ENCODE measurements at places on chromosomes 1 and 21.
A peak's percentile ranks its signal among the peaks of the same experiment; 100 is the strongest.

DNA sequence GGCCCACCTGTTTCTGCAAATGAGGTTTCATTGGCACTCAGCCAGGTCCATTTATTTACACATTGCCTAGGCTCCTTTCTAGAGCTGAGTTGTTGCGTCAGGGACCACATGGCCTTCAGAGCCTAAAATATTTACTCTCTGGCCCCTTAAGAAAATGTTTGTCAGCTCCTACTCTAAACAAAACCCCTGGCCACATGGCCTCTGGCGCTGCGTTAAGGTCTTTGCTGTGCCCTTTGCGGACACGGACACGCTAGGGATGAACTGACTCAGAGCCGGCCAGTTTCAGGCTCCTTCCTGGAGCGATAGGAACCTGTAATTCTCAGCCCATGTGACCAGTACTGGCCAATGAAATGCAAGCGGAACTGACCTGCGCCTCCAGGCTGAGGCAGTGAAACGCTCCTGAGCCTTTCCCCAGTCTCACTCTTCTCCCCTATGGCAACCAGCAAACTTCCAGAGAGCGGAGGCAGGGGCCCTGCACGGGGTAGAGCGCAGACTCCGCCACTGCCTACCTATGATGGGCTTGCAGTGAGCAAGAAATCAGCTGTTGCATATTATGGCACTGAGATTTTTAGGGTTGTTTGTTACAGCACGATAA, 160.3 kb downstream of the ETS2 start:
- H3K27ac ChIP-seq: no peak overlapping the region
- H3K36me3 ChIP-seq: no peaks in the 10 kb centered on the region
- H3K4me3 ChIP-seq: no peak overlapping the region
- no peaks in the 10 kb centered on the region for H3K27me3 ChIP-seq
- no peaks in the 10 kb centered on the region for H3K4me1 ChIP-seq

DNA sequence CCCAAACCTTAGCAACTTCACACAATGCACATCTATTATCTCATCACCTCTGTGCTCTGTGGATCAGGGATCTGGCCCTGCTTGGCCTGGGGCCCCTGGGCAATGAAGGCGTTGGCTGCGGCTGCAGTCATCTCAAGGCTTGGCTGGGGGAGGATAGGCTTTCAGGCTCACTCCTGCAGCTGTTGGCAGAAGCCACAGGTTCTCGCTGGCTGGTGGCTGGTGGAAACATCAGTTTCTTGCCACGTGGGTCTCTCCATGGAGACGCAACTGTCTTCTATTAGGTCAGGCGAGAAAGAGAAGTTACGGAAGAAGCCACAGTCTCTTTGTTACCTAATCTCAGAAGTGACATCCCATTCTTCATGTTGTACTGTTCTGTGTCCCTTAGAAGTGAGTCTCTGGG, 3.6 kb upstream of the NPPA start:
- H3K36me3 ChIP-seq: no peaks in the 10 kb centered on the region
- no peak for ATAC-seq

DNA sequence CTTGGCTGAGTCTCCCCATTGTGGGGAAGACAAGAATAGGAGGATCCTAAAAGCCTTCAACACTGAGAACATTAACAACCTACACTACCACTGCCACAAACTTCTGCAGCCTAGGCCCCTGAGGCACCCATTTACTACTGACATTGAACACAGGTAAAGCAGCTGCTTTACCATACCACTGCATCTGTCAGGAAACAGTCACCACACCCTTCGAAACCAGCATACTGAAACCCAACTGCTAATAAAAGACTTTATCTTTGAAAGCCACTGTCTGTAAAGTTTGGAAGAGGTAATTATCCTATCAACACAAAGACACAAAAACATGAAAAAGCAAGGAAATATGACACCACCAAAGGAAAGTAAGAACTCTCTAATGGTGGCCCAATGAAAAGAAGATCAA, 7.4 kb downstream of the IFNAR1 start:
- no peak for ATAC-seq
- no peak overlapping the region for H3K4me3 ChIP-seq
- no peak overlapping the region for H3K27ac ChIP-seq
- no peaks in the 10 kb centered on the region for H3K27me3 ChIP-seq
- H3K4me1 ChIP-seq: no peaks in the 10 kb centered on the region

- peaks cover 8% of the 10 kb centered on the region for H3K4me1 ChIP-seq
- H3K27ac ChIP-seq: no peak overlapping the region
- H3K4me3 ChIP-seq: no peak overlapping the region
- H3K27me3 ChIP-seq: peaks cover 10% of the 10 kb centered on the region
Observed at GRCh38 chr1:244011271-244011670, 39.8 kb upstream of the ZBTB18 start.

DNA sequence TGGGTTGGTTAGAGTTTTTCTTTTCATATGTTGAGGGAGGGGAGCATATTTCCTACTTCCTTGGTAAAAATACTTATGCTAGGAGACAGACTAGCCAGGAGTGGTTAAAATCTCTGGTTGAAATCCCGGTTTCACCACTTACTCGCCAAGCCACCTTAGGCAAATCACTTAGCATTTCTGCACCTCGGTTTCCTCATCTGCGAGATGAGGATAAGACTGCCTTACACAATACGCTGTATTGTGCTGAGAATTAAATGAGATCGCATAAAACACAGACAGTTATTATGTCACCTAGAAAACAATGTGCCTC, 1.4 kb downstream of the IFFO2 start:
- H3K27ac ChIP-seq: peak overlapping the region; percentile 92
- H3K36me3 ChIP-seq: no peaks in the 10 kb centered on the region
- peak overlapping the region; percentile 89 for H3K4me3 ChIP-seq
- no peaks in the 10 kb centered on the region for H3K27me3 ChIP-seq

DNA sequence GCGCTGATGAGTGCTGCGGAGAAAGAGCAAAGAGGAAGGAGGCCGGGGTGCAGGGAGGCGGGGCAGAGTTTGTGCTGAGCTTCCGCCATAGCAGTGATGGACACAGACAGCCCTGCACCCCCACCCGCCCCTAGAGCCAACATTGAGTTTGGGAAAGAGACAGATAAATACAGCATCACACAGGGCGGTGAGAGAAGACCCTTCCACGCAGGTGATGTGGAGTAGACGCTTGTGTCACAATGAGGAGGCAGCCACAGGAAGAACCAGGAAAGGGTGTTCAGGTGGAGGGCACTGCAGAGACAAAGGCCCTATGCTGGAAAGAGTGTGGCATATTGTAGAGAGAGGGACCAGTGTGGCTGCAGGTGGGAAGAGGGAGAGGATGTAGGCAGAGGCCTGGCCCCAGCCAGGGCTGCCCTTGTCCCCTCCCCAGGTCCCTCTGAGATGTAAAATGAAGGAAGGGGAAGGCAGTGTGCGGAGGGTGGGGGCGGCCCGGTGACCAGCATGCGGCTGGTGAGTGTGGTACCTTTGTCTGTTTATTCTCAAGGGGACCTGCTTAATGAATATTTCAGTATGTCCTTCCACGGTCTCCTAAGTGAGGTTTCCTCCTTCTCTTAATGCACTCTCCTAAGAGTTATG, 194.4 kb upstream of the TMEM51 start:
- no peak overlapping the region for H3K4me3 ChIP-seq
- ATAC-seq: no peak
- peaks cover 21% of the 10 kb centered on the region for H3K36me3 ChIP-seq

GRCh38 chr1:15526490-15527339, at the start of gene DNAJC16:
Gene DNAJC16 (plus strand): TSS chr1:15526848. CDS start chr1:15529106, 2,258 bp downstream.
- H3K27ac ChIP-seq: peak within 1 kb of the TSS; percentile 100
- H3K36me3 ChIP-seq: no peaks in the 10 kb centered on the region
- ATAC-seq: peak; percentile 74

DNA sequence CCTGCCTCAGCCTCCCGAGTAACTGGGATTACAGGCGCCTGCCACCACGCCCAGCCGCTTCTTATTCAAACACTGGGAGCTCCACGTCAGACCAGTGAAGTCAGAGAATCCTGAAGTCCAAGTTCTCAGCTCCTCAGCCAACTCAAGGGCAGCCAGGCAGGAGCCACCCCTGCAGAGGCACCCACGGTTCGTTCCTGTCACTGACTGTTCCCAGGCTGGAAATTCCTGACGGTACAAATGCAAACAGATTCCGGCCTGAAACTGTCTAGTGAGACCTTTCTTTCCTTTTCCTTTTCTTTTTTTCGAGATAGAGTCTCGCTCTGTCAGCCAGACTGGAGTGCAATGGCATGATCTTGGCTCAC, 11.7 kb downstream of the SLC35E2B start:
- H3K27ac ChIP-seq: no peak overlapping the region
- H3K27me3 ChIP-seq: no peaks in the 10 kb centered on the region
- H3K36me3 ChIP-seq: peaks cover 5% of the 10 kb centered on the region

GRCh38 chr1:204145033-204145504, 6.8 kb downstream of the ETNK2 start:
- H3K4me1 ChIP-seq: no peaks in the 10 kb centered on the region
- H3K36me3 ChIP-seq: no peaks in the 10 kb centered on the region
- H3K4me3 ChIP-seq: no peak overlapping the region
- H3K27ac ChIP-seq: no peak overlapping the region
- H3K27me3 ChIP-seq: no peaks in the 10 kb centered on the region

DNA sequence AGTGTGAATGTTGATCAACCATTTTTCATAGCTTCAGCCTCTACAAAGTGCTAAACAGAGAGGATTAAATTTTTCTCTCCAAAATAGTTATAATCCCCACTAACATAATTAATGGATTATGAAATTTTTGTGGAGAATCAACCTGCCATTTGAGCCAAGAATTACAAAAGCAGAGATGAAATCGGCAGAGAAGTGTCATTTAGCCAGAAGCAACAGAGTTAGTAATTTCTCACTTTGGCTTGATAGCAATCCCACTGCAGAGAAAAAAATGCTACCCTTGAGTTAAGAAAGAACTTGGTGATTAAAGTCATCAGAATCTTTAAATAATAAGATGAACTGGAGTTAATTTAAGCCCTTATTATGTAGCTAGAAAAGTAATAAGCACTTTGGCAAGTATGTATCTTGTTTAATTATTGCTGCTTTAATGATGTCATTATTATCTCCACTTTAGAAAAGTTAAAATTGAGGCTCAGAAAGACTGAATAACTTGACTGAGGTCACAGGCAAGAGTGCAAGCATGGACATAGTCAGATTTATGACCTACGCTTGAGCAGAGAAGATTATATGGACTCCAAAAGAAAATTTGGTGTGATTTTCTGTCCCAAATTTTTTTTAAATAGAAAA, 37.3 kb downstream of the RGS4 start:
- H3K36me3 ChIP-seq: no peaks in the 10 kb centered on the region
- no peaks in the 10 kb centered on the region for H3K27me3 ChIP-seq
- H3K4me3 ChIP-seq: no peak overlapping the region
- peaks cover 33% of the 10 kb centered on the region for H3K4me1 ChIP-seq
- peak overlapping the region; percentile 49 for H3K27ac ChIP-seq
- ATAC-seq: peak; percentile 36

DNA sequence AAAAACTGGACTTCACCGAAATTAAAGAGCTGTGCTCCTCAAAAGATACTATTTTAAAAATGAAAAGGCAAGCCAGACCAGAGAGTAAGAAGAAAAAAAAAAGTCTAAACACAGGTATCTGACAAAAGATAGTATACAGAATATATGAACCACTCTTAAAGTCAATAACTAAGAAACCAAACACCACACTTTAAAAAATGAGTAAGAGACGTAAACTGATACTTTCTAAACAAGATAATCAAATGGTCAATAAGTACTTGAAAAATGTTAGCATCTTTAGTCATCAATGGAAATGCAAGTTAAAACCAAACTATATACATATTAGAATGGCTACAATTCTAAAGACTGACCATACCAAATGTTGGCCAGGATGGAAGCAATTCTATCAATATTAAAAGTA, 77.6 kb downstream of the EVI5 start:
- H3K4me1 ChIP-seq: no peaks in the 10 kb centered on the region
- no peak overlapping the region for H3K27ac ChIP-seq
- H3K27me3 ChIP-seq: no peaks in the 10 kb centered on the region
- ATAC-seq: no peak

DNA sequence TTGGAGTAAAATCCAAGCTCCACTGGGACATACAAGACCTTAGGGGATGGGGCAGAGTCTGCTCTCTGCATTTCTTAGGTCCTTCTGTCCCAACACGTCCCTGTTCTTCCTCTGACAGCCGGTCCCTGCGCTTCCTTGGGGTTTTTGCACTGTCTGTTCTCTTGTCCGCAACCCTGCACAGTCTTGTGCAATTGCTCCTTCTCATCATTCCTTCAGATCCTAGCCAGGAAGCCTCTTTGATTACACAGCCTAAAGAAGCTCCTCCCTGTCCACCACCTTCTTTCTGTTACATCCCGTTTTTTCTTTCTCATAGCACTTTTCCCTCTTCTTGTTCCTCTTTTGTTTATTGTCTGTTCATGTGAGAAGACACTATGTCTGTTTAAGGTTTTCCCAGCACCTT, 19.9 kb downstream of the ACOT11 start:
- no peaks in the 10 kb centered on the region for H3K27me3 ChIP-seq
- peak overlapping the region; percentile 77 for H3K27ac ChIP-seq
- peak; percentile 89 for ATAC-seq
- H3K36me3 ChIP-seq: no peaks in the 10 kb centered on the region
- no peak overlapping the region for H3K4me3 ChIP-seq

- H3K4me1 ChIP-seq: peaks cover 7% of the 10 kb centered on the region
- H3K4me3 ChIP-seq: no peak overlapping the region
- H3K36me3 ChIP-seq: no peaks in the 10 kb centered on the region
- ATAC-seq: peak; percentile 97
Observed at GRCh38 chr1:54581621-54582035, 33.6 kb downstream of the ACOT11 start.

GRCh38 chr1:41333146-41333784, 28.0 kb upstream of the FOXO6 start:
- no peak overlapping the region for H3K4me3 ChIP-seq
- no peaks in the 10 kb centered on the region for H3K36me3 ChIP-seq
- H3K27me3 ChIP-seq: peaks cover 5% of the 10 kb centered on the region
- H3K4me1 ChIP-seq: no peaks in the 10 kb centered on the region
- ATAC-seq: no peak

DNA sequence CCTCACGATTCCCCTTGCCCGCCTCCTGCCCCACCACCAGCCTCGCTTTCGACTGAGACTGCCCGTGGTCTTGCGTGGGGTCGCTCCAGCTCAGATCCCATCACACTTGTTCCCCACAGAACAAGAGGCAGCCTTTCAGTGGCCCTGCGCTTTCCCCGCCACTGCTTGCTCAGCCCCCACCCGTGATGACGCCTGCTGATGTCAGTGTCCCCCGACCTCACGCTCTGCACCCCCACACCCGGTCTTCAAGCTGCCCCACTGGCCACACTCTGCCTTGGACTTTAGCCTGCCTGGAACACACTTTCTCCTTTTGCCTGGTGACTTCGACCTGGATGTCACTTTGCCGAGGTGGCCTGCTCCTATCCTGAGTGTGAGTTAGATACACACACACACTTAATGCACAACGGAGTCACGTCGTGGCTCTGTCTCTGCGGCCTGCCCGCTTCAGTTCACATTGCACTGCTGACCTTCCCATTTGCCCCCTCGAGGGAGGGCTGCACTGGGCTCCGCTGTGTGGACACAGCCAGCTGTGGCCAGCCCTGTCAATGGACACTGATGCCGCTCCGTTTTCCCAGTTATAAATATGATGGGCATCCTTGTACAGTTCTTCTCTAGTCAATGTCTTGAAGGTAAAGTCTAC, 13.0 kb downstream of the AGPAT3 start:
- H3K4me1 ChIP-seq: peaks cover 56% of the 10 kb centered on the region
- H3K4me3 ChIP-seq: no peak overlapping the region
- no peak for ATAC-seq
- no peak overlapping the region for H3K27ac ChIP-seq
- peaks cover 24% of the 10 kb centered on the region for H3K36me3 ChIP-seq
- no peaks in the 10 kb centered on the region for H3K27me3 ChIP-seq

All from gastroesophageal sphincter (tissue), 4 donors.